ENCODE measurements at places on chromosomes 7 and 10.

DNA sequence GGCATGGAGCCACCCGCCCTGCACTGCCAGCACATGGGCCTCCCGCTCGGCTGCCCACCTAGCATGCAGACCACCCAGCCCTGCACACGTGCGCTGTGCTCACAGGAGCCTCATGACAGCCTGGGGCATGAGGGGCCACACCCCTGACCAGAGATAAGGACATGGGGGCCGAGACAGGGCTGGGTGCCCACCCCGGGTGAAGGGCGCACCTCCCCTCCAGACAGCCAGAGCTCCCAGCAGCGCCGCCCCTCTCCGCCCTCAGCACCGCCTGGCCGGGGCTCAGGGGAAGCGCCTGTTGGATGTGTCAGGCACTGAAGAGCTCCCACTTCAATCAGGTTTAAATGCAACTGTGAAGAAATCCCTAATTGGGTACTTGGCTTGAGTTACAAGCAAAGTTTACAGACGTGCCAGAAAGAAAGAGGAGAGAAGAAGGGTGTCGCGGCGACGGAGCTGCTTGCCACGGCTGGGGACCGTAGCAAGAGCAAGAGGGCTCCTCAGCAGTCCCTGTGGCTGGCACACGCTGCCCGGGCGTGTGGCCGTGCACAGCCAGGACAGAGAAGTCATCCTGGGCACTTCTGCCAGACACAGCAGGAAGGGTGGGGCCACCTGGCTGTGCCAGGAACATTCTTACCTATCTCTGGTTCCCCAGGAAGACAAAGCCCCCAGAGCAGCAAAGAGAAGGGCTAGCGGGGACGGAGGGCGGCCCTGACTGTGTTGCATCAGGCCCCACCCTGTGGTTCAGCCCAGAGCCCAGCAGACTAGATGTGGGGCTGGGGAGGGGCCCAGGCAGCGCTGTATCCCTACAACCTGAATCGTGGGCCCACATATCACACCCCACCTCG is 247.4 kb downstream of the ELFN1 start:
- DNase-seq: no peak

GRCh38 chr7:37751096-37751495 is 67.5 kb downstream of the GPR141 start:
- no peak for DNase-seq

- DNase-seq: no peak
Measured at GRCh38 chr10:118668228-118668952, 72.9 kb upstream of the PRLHR start.

DNA sequence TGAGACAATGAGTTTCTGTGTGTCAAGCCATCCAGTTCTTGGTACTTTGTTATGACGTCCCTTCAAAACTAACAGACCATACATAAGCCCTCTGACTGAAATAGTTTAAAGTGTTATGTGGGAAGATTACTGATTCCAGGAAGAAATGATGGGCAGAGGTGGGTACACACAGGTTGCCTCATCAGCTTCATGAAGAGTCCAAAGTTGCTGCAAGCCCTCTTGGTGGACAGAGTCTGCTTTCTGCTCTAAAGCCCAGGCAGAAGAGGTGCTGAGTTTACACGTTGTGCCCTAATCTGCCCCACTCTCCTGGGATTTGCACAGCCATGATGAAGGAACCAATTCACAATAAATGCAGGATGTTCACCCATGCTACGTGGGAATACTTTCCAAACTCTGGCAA is 187.4 kb downstream of the PARD3 start:
- DNase-seq: no peak

GRCh38 chr7:87075671-87076404 is 16.4 kb upstream of the ELAPOR2 start:
- no peak for DNase-seq

- no peak for DNase-seq
Measured at GRCh38 chr10:62529396-62529795, 155.2 kb downstream of the ZNF365 start.
